ENCODE measurements at places on chromosomes 16 and 17.
A peak's percentile ranks its signal among the peaks of the same experiment; 100 is the strongest.

DNA sequence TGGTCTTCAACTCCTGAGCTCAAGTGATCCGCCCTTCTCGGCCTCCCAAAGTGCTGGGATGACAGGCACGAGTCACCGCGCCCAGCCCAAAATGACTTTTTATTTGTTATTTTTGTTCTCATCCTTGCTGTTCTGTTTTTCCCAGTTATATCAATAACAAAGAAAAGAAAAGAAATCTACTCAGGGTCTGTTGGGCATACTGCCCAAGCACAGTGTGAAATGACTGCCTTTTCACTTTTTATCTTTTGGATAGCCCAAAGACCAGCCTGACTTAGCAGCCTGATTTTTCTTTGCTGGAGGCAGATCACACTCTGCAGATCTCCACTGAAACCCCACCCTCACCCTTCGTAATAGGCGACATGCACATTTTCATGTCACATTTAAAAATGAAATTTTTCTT lies 493.2 kb downstream of the MAF start:
- DNase-seq, result no peak

- DNase-seq, result no peak
These were observed 216.0 kb downstream of the ZNF423 start for GRCh38 chr16:49639739-49640431.

- no peak for DNase-seq
These were observed 73.1 kb upstream of the CES5A start for GRCh38 chr16:55948230-55948629.

GRCh38 chr16:1871974-1872635 lies at the start of gene MEIOB:
TSS of gene MEIOB (minus strand) at chr16:1872164. CDS start at chr16:1868175, 3,989 bp downstream.
- DNase-seq, result peak; percentile 82

DNA sequence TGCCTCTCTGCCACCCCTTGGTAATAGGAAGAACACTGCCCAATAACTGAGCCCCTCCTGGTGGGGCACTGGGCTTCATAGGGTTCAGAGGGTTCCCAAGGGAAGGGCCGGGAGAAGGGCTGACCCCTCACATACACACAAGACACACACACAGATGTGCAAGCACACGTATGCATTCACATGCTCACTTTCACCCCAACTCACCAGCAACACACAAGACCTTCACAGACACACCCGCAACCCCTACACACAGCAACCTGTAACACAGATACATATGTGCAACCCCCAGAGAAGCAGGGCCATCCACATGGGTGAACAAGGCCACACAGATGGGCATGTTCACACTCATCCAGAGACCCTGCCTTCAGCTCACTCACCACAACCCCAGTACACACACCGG lies 225.1 kb downstream of the ZNF423 start:
- no peak for DNase-seq

DNA sequence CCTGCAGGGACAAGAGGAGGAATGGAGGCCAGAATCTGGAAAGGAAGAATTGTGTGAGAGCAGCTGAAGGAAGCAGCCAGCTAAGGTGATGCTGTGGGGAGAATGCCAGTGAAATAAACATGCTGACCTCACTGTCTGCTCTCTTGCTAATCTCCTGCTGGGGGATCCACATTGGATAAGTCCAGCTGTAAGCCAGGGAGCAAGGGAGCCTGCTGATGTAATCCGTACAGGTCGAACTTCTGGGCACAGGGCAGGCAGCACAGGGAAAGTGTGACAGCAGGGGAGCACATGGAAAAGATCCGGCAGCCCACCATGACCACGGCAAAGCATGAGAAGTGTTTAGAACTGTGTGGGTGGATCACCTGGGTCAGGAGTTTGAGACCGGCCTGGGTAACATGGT lies 7.5 kb upstream of the XPO6 start:
- DNase-seq, result no peak

DNA sequence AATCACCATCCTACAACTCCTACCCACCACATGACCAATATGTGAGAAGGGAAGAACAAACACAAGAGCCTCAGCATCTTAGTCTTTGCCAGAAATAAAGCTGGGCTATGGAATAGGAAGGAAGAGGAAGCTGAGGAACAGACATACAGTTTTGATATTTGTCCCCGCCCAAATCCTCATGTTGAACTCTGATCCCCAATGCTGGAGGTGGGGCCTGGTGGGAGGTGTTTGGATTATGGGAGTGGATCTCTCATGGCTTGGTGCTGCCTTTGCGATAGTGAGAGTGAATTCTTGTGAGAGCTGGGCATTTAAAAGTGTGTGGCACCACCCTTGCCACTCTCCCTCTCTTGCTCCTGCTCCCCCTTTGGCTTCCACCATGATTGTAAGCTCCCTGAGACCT lies 52.4 kb upstream of the NLK start:
- no peak for DNase-seq

- DNase-seq, result no peak
These were observed 1390.7 kb downstream of the CDH8 start for GRCh38 chr16:60645541-60645940.

GRCh38 chr16:11219178-11219577 lies 36.8 kb downstream of the SOCS1 start:
- DNase-seq, result no peak

GRCh38 chr17:79864617-79865250 lies 25.5 kb upstream of the CBX4 start:
- no peak for DNase-seq

- DNase-seq, result no peak
These were observed 6.4 kb downstream of the TBX4 start for GRCh38 chr17:61458421-61459141.

- DNase-seq, result no peak
These were observed 45.4 kb upstream of the GINS3 start for GRCh38 chr16:58346831-58347371.

GRCh38 chr17:19372439-19372838 lies 5.9 kb upstream of the MAPK7 start:
- no peak for DNase-seq

- DNase-seq, result no peak
These were observed 41.0 kb upstream of the SREBF1 start for GRCh38 chr17:17877529-17878358.

- DNase-seq, result no peak
These were observed 21.2 kb downstream of the AKAP1 start for GRCh38 chr17:57106107-57106835.

DNA sequence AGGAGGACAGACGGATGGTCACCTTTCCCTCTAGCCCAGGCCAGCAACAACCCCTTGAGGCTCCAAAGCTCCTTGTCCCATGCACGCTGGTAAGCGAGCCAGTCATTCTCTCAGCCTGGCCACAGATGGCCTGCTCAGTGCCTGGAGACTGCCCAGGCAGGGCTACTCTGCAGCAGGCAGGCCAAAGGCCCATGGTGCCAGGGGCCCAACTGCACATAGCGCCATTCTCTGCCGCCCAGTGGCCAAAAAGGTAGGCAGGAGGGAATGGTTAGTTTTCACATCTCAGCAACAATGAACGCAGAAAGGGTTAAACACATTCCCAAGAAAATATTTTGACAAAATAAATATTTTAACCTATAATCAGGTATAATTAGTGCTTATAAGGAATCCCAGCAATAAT lies 7.7 kb upstream of the SREBF1 start:
- DNase-seq, result no peak

DNA sequence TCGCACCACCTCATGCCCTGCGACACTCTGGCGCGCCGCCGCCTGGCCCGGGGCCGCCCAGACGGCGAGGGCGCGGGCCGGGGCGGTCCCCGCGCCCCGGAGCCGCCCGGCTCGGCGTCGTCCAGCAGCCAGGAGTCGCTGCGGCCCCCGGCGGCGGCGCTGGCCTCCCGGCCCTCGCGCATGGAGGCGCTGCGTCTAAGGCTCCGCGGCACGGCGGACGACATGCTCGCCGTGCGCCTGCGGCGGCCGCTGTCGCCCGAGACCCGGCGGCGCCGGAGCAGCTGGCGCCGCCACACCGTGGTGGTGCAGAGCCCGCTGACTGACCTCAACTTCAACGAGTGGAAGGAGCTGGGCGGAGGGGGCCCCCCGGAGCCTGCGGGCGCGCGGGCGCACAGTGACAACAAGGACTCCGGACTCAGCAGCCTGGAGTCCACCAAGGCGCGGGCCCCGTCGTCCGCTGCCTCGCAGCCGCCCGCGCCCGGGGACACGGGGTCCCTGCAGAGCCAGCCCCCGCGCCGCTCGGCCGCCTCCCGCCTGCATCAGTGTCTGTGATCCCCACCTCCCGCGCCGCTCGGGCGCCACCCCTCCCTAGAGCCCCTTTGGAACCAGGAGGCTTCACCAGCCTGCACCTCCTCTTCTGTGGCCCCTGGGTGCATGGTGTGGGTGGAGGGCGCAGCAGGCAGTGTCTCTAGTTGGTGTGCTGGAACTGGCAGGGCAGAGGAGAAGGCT lies 82.3 kb downstream of the ARHGAP23 start:
- DNase-seq, result no peak

- no peak for DNase-seq
These were observed 40.5 kb downstream of the ATP2C2 start for GRCh38 chr16:84408856-84409255.

GRCh38 chr16:4094127-4094773 lies 22.0 kb downstream of the ADCY9 start:
- no peak for DNase-seq

DNA sequence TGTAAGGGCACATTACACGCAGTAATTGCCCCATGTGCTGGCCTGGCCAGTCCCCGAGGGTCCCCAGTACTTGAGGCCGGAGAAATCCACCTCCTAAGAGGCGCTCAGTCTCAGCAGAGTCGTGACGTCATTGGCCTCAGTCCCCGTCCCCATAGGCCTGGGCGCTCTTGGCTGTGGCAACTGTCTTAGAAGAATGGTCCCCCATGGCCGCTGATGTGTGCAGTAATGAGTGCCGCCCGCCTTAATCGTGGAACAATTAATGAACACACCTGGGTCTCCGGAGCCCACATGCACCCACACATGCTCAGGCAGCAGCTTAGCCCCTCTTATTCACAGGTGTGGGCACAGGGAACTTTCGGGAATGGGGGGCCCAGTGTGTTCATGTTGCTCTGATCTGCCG lies 86.5 kb upstream of the PLCG2 start:
- DNase-seq, result no peak

- DNase-seq, result no peak
These were observed 123.6 kb downstream of the OR1D5 start for GRCh38 chr17:2939714-2940351.

DNA sequence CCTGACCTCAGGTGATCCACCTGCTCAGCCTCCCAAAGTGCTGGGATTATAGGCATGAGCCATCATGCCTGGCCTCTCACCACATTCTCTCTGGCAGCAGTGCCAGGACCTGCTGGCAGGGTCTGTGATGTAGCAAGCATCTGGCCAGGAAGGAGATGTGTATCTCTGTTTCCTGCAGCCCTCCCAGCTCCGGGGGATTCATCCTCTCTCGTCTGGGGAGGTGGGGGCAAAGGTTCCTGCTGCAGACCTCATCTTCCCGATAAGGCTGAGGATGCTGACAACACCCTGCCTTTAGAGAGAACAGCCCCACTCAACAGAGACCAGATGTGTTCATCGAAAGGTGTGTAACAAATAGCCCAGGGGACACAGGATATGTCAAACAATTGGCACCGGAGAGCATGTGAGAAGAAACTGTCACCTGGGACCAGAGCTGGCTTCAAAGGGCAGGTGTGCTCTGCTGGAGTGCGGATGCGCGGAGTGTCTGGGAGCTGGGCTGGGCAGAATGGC lies 54.8 kb upstream of the SEC14L1 start:
- DNase-seq, result peak; percentile 66

DNA sequence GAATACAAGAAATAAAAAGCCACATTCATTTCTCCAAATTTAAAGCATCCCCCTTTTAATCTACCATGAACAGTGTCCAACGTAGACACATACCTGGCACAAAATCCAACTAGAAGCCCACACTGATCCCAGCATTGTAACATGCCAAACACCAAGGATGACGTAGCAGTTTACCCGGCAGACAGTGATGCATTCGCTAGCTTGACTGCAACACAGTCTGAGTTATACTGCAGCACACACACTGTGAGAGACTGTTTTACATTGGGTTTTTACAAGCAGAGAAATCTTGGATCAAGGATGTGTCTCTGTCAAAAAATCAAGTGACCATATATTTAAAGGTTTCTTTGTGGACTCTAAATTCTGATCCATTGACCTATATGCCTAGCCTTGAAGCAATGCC lies 74.5 kb upstream of the C17orf78 start:
- DNase-seq, result no peak

GRCh38 chr16:26992666-26993349 lies 73.9 kb upstream of the C16orf82 start:
- DNase-seq, result no peak

GRCh38 chr17:19328441-19329061 lies 34.0 kb downstream of the B9D1 start:
- DNase-seq, result no peak

GRCh38 chr17:38871247-38872015 lies 1.6 kb downstream of the LASP1 start:
- DNase-seq, result peak; percentile 91

DNA sequence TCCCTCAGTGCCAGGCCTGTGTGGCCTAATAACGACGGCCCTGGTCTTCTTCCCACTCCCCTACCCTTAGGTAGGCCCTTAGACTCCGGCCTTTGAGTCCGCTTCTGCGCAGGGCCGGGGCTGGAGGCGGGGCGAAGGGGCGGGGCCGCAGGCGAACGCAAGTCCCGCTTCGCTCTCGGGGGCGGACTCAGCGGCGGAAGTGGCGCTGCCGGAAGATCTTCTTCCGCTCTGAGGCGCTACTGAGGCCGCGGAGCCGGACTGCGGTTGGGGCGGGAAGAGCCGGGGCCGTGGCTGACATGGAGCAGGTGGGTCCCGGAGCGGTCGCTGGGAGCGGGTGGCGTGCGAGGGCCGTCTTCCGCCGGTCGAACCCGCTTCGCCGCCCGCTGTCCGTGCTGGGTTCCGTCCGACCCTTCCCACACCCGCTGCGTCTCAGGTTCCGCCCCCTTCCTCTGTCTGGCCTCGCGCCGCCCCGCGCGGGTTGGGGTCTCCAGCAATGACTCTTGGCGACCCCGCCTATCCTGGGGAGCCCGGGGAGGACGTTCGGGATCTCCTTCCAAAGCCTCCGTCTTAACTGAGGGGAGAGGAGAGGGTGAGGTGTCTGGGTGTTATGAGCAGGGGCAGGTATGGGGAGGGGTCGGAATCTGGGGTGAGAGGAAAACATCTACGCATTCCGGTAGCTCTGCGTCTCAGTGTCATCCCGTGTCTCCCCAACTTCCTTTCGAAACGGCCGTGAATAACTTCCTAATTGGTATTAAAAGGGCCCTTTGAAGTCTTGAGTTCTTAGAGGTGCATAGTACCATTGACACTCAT lies at the start of gene STARD3:
STARD3 (plus strand) TSS at position 218 of the 810 bp plus-strand sequence. CDS start 16,388 bp downstream, outside the sequence.
- peak; percentile 97 for DNase-seq

- DNase-seq, result no peak
These were observed 22.1 kb upstream of the NAT9 start for GRCh38 chr17:74798239-74798707.

- DNase-seq, result no peak
These were observed 233.8 kb downstream of the MAP2K4 start for GRCh38 chr17:12254460-12254859.

DNA sequence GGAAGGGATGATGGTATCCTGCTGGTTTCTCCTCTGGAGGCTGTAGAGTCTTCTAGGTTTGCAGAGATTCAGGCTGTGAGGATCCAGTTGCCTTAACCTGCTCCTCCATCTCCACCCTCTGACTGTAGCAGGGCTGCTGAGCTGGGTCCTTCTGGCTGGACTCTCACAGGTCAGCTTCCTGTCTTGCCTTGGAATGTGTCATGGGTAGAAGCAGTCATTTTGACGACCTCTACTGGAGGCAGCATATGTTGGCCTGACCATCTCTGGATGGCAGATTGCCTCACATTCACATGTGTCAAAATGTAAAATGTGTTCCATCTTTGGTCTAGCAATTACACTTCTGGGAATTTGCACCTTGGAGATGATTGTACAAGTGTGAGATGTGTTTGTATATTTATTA lies 504.4 kb upstream of the EEF2KMT start:
- no peak for DNase-seq
